SJSA1 (cell line): ENCODE measurements at places on chromosomes 1 and 21. TPM values are rescaled to one million over a fixed set of nuclear protein-coding genes. Genes with fewer than 3 reads are reported as not detected.

GRCh38 chr1:7912743-7913557, 27.7 kb downstream of the TNFRSF9 start:
- DNase-seq: no peak

DNA sequence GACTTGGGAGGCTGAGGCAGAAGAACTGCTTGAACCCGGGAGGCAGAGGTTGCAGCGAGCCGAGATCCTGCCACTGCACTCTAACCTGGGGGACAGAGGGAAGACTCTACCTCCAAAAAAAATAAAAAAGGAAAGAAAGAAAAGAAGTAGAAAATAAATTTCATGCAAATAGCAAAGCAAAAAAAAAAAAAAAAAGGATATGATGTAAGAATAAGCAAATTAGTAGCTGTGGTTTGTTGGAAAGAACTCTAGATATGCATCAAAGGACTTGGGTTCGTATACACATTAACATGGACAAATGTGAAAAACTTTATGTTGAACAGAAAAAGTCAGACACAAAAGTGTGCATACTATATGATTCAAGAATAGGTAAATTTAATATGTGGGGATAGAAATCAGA, 11.9 kb downstream of the WASF2 start:
- DNase-seq: no peak

ALX3 gene
- not detected in 2 replicates for total RNA-seq

DNA sequence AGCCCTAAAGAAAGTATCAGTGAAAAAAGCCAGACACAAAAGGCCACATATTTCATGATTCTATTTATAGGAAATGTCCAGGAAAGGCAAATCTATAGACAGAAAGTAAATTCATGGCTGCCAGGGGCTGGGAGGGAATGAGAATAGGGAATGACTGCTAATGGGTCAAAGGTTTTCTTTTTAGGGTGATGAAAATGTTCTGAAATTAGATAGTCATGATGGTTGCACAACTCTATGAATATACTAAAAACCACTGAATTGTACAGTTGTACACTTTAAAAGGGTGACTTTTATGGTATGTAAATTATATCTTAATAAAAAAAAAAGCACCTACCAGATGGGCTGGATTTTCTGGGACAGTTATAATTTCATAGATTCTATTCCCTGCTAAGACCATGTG, 114.8 kb downstream of the CNIH3 start:
- DNase-seq: no peak

GLIS1 gene
- 1.2 and 2.6 TPM in 2 replicates for total RNA-seq

GRCh38 chr1:244010191-244010590, 40.9 kb upstream of the ZBTB18 start:
- no peak for DNase-seq

GRCh38 chr1:205224736-205225135, 3.0 kb upstream of the TMCC2 start:
- no peak for DNase-seq
